ENCODE measurements at places on chromosomes 3 and 15.

- no peak for DNase-seq
Observed at GRCh38 chr15:78761891-78762385, 49.3 kb downstream of the ADAMTS7 start.

GRCh38 chr3:119898478-119899191 is 116.7 kb downstream of the NR1I2 start:
- DNase-seq: no peak

GRCh38 chr3:14847613-14848541 is 29.1 kb downstream of the FGD5 start:
- no peak for DNase-seq

- DNase-seq: no peak
Observed at GRCh38 chr15:78206326-78207109, 27.8 kb downstream of the ACSBG1 start.

DNA sequence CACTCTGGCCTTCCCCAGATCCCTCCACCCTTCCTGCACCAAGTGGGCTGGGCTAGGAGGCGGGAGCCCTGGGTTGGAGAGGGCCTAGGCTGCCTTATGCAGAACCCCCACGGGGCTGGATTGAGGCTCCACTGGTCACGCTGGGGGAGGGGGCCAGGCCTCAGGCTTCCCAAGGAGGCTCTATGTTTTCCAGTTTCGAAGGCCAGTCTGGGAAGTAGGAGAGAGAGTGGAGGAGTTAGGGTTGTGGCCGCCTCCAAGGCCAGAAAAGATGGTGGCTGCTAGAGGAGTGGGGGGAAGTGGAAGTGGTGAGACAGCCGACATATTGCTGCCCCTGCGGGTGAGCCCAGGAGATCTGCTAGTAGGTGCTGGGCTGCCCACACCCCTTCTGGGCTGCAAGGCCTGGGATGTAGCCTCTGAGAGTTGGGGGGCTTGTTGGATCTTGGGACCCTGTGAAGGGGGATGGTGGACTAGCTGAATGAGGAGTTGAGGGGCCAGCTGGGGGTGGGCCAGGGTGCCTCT is 1.2 kb downstream of the GNAI2 start:
- no peak for DNase-seq

GRCh38 chr3:179098388-179099077 is 26.9 kb upstream of the ZMAT3 start:
- DNase-seq: no peak

DNA sequence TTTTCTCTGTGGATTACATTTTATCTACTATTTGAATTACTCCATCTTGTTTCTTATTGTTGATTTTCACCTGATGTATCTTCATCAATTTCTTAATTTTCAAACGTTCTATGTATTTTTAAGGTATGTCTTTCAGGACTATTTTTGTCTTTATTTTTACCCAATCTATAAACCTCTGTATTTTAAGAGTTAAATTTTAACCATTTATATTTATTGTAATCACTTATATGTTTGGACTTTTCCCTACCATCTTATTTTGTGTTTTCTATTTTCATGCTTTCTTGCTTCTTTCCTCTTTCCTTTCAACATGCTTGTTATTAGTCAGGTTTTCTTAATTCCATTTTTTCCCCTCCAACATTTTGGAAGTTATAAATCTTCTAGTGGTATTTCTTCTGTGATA is 49.5 kb upstream of the NR2E3 start:
- no peak for DNase-seq

GRCh38 chr3:196399485-196399945 is 32.7 kb downstream of the UBXN7 start:
- DNase-seq: no peak

DNA sequence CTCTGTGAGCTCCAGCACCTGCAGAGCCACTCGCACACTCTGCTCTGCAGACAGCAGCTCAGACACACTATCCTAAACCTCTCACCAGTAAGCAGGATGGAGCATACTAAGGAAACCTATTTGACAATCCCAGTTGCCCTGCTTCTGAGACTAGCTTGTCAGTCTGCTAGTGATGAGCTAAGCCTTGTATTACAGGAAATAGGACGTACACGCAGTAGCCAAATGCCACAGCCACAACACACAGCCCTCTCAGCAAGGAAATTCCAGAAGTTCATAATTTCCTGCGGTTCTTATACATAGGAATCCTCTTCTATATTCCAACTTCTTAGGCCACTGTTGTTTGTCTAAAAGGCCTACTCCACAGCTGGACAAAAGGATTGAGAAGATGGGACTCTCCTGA is 74.5 kb downstream of the MYLK start:
- DNase-seq: no peak

GRCh38 chr15:69559440-69560190 is 107.0 kb downstream of the RPLP1 start:
- no peak for DNase-seq

GRCh38 chr3:73558727-73559075 is 66.0 kb downstream of the PDZRN3 start:
- no peak for DNase-seq

DNA sequence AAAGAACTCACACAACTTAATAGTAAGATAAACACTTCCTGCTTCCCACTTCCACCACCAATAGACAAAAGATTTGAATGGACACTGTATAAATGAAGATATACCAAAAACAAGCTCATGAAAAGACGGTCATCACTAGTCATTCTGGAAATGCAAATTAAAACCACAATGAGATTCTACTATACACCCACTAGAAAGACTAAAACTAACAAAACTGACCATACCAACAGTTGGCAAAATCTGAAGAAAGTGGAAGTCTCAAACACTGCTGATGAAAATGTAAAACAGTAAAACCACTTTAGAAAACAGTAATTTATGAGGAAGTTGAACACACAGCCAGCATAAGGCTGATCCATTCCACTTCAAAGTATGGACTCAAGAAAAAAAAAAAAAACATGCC is 35.6 kb upstream of the CD96 start:
- no peak for DNase-seq

- DNase-seq: no peak
Observed at GRCh38 chr15:74892313-74892712, 2.5 kb downstream of the MPI start.

GRCh38 chr15:101378171-101378755 is 83.2 kb upstream of the SNRPA1 start:
- no peak for DNase-seq

- DNase-seq: no peak
Observed at GRCh38 chr15:98324341-98324970, 323.9 kb upstream of the IGF1R start.

DNA sequence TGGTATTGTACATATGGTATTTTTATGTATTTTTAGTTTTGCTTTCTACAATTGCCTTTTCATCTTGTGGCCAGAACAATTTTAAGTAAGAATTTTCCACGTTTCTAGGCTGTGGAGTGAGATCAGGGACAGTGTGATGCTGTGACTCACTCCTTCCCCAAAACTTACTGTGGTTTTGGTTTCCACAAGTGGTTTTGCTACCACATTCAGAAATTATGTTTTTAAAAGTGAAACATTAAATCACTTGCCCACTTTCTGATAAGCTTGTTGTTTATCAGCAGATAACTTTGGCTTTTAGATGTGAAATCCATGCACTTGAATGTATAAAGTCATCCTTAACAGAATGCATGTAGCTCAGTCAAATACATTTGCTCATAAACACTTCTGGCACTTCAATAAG is 192.2 kb upstream of the THRB start:
- DNase-seq: peak; percentile 13

GRCh38 chr3:184338511-184338945 is 1.1 kb downstream of the FAM131A start:
- DNase-seq: no peak

DNA sequence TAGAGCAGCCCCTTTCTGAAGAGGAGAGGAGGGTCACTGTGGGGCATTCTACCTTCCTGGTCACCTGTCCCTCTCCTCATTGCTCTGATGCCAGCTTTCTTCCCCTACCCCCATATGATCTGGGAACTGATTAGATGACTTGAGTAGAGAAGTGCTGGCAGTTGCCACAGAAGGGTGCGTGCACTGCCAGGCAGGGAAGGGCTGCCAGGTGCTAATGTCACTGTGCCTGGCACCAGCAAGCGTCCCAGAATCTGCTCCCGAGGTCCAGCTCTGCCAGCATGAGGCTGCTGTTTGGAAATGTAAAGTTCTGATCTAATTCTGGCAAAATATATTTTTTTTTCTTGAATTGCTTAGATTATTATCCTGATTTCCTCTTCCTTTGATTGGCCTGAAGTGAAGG is 52.8 kb downstream of the PPM1L start:
- no peak for DNase-seq

DNA sequence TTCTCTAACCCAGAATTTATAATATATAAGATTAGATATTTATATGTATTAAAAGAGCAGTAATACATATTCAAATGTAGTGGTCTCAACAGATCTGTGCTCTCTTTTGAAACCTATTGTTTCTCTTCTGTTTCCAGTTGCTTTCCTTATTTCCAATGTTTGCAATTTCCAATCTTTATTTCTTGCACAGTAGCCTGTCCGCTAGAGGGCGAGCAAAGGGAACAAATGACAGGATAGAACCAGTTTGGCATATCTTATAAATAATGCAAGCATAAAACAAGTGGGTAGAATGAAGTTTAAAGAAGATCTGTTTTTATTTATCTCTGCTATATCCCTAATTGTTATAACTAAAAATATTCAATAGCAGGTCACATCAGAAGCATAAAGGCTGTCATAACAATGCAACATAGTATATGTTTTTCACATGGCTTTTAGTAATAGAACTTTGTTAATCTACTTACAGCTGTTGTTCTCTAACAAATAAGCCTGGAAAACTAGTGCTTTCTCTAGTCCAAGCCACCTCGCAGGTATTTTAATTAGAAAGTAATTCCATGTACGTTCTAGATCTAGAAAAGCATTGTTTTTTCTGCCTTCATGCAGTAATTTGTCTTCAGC is 15.1 kb upstream of the TCAIM start:
- peak; percentile 42 for DNase-seq

GRCh38 chr3:184514171-184514490 is 47.5 kb upstream of the EPHB3 start:
- no peak for DNase-seq

DNA sequence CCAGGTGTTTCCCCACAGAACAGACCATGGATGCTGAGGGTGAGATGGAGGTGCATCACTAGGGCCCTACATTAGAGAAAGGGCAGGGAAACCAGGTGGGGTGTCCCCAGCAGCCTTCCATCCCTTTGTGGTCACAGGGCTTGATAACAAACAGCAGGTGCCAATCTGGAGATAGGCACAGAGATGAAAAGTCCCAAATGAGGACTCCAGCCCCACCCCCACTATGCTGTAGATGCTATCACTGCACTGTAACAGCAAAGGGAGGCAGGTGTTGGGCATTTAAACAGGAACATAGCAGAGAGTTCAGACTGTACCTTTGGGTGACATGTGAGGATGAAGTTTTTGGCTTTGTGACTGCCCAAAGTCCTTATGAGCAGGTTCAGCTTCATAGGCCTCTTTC is 21.4 kb downstream of the IL20RB start:
- no peak for DNase-seq

- DNase-seq: no peak
Observed at GRCh38 chr3:139302084-139302800, 41.6 kb upstream of the MRPS22 start.

DNA sequence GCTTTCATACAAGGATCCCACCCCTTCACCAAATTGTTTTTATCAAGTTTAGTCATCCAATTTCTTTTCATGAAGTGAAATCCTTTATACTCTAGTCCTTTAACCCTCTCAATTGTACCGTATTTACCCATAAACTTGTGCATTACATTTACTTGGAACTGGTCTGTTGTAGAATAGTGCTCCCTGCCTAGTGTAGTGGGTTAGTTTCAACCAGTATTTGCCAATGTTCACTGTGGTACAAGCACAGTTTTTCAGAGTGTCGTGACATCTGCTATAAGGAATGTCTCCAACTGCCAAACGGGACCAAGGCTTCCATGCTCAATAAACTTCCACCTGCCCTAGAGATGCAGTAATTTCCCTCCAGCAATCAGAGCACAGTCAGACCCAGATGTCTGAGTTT is 211.9 kb downstream of the KCNAB1 start:
- no peak for DNase-seq

DNA sequence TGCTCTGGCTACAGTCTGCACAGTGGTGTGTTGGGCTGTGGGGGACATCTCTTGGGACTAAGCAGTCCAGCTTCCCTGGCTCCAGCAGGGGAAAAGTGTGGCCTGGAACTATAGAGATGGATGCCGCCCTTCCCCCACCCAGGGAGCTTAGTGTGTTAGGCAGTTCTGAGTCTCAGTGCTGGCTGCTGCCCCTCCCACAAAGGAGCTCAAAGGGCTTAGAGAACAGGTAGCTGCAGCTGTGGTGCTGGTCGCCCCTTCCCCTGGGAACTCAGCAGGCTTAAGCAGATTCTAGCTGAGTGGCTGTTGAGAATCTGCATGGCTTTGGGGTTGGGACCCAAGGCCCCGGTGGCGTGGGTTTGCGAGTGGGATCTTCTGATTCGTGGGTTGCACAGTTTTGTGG is 190.8 kb downstream of the PDCD6IP start:
- no peak for DNase-seq

- DNase-seq: no peak
Observed at GRCh38 chr3:9784965-9785364, 7.3 kb downstream of the TADA3 start.

DNA sequence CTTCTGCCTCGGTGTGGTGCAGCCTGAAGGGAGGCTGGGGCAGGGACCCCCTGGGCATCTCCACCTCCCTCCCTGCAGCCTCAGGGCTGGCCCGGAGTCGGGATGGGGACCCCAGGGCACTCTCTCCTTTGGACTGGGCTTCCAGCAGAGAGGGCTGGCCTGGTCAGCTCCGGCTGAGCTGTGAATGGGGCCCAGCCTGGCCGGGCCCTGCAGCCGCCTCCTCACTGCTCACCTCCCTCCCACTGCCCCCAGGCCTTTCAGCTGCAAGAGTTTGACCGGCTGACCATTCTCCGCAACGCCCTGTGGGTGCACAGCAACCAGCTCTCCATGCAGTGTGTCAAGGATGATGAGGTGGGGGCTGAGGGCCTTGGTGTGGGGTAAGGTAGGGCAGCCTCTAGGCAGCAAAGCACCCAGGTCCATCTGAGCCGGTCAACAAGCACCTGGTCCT is 36.0 kb downstream of the PSTPIP1 start:
- DNase-seq: peak; percentile 46

DNA sequence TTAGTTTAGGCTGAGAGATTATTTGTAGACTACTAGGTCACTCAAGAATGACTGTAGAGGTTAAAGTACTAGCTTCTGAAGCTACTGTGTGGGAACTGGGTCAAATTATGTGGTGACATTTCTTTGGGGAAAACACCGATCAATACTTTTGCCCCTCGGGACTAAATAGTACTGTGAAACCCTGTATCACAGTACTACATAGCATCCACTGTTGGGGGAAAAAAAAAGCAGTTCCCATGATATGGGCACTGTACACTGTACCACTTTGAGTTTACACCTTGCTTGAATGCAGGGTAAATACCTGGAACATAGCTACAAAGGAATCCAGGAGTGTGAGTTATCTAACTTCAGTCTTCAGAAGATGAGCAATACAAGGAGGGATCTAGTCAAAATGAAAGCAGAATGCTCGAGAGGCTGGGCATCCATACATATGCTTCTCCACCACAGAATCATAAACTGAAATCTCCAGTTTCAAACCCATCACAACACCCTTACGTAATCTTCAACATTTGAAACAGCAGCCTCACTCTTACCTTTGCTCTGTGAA is 311.4 kb downstream of the UNC13C start:
- no peak for DNase-seq

- DNase-seq: no peak
Observed at GRCh38 chr3:103167850-103168249, 733.0 kb downstream of the ZPLD1 start.

Measured in activated naive CD4-positive, alpha-beta T cell treated with anti-CD3 and anti-CD28 coated beads, Interleukin-2, amount 50 U/mL, for 72 hours (primary cell).